ENCODE measurements at places on chromosomes 13 and 19.

DNA sequence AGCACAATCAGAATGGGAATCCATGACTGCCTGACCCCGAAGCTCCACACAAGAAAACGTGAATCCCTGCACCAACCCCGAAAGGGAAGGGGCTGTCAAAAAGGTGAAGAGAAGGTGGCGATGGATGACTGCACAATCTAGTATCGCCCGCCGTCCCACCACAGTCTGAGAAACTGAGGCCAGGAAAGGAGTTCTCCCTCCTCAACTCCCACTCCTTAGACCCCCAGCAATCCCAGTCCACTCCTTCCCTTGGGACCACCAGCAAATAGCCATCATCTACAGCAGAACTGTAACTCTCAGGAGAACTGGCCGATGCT, 451 bp downstream of the NOSIP start:
- DNase-seq, result no peak

GRCh38 chr19:17719730-17720400, 585 bp downstream of the MAP1S start:
- no peak for DNase-seq

DNA sequence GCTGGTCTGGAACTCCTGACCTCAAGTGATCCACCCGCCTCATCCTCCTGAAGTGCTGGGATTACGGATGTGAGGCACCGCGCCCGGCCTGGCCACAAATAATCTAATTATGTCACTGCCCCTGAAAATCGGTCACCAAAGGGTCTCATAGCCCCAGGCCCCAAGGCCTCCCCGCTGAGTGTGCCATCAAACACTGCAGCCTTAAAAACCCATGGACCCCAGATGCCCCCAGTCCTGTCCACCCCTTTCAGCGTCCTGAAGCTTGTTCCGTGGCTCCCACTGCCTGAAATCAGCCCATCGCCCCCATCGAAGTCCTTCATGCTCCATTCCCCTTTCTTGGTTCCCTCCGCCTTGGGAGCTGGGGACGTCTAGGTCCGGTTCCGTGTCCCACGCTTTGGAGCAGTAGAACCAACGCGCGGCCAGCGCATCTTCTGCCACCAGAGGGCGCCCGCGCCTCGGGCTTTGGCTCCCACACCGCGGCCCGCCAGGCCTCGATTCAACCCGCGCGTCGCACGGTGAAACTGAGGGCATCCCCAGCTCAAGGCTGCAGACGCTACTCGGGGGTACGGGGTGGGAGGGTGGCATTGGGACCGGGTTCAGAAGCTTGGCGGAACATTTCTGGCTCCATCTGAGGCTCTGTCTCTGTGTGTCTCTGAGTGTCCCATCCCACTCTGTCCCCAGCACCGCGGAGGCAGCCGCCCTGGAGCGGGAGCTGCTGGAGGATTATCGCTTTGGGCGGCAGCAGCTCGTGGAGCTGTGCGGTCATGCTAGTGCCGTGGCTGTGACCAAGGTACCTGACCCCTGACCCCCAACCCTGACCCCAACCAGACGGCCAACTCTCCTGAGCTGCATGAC, 3.5 kb downstream of the YJEFN3 start:
- peak; percentile 27 for DNase-seq

DNA sequence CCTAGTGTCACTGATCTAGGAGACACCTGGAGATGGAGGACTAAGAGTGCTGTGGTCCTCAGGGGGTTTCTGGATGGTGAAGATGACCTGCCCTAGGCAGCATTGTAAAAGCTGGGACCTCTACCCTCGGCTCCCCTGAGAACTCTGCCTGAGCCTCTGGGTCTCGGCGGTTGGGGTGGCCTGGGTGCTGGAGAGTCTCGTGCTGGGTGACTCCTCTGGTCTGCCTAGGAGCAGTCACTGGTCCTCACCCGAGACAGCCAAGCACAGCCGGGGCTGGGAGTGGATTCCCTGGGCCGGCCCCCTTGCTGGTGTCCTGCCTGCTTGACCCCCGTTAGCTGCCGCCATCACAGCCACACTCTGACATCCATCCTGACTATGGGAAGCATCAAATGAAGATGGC, 6.7 kb downstream of the KCTD15 start:
- DNase-seq, result no peak

GRCh38 chr13:82294226-82294625, 1588.0 kb downstream of the SLITRK1 start:
- DNase-seq, result no peak

DNA sequence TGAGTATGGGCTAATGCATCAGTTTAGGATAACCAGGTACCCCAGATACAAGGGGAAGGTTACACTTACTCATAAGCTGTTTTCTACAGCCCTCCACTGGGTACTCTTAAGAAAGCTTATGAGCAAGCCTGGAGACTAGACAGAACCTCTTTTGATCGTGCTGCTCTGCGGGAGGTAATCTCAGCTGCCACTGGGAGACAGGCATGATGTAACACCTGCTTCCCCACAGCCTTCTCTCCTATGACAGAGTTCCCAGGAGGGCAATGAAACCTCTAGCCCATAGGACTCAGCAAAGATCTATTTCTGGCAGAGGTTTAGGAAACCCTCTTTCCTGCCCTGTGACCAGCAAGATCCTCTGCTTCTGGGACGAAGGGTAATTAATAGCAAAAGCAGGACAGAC, 65.6 kb downstream of the WASF3 start:
- DNase-seq, result no peak

DNA sequence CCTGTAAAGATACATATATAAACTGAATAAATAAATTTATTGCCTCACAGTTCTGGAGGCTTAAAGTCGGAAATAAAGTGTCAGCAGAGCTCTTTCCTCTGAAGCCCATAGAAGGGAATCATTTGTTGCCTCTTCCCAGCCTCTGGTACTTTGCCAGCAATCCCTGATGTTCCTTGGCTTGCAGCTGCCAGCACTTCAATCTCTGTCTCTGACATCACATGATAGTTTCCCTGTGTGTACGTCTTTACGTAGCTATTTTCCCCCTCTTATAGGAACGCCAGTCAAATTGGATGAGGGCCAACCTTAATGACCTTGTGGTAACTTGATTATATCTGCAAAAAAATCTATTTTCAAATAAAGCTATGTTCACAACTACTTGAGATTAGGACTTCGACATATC, 250.9 kb downstream of the LIG4 start:
- no peak for DNase-seq

DNA sequence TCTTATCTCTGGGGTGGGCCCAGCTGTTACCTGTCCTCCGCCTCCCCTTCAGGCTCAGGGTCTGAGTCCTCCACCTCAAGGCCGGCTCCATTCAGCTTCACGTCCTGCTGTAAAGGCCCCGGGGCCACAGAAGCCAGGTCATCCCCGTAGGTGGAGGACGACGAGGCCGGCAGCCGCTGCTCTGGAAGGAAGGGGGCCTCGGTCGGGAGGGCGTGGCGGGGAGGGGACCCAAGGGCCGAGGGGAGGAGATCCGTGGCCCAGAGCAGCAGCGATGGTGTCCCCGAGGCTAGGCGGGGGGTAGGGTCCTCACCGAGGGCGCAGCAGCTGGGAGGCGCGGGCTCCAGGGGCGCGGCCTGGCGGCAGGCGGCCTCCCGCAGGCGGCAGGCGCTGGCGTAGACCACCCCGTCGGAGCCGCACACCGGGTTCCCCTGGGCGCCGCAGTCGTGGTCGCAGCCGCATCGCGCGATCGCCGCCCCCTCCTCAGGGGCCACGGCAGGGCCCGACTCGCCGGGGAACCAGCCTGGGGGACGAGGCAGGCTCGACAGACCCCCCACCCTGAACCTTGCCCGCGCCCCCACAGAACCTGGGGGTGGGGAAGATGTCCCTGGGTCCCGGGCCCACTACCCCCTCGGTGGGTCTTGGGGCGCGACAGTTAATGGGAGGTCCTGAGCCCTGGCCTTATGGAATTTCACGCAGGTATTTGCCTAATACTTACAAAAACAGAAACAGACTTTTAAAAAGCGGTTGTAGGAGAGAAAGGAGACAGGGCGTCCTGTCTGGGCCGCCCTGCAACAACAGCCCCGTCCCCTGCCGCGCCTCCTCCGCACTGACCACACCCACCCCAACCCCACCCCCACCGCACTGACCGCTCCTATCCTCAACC, 7.6 kb downstream of the F2RL3 start:
- DNase-seq, result no peak
